Progenitor cell of endocrine pancreas (in vitro differentiated cells): ENCODE measurements at places on chromosomes 3 and 15.

- DNase-seq, result no peak
Observed at GRCh38 chr3:48232232-48232631, 8.7 kb upstream of the ZNF589 start.

DNA sequence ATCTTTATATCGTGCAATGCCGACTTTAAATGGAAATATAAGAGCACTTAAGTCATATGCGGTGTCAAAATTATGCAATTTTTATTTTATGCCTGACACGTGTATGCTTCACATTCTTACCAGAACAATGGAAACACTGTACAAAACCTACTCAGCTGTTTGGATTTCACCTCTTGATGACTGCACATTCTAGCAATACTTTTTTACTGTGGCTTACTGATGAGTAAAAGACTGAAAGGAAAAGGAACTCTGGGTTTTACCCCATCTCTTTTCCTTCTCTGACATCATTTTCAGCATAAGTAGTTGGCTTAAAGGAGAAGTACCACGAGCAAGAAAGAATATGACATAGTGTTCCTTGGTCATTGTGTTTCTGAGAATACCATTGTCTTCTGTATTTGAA is 142.8 kb downstream of the POLR2M start:
- no peak for DNase-seq

DNA sequence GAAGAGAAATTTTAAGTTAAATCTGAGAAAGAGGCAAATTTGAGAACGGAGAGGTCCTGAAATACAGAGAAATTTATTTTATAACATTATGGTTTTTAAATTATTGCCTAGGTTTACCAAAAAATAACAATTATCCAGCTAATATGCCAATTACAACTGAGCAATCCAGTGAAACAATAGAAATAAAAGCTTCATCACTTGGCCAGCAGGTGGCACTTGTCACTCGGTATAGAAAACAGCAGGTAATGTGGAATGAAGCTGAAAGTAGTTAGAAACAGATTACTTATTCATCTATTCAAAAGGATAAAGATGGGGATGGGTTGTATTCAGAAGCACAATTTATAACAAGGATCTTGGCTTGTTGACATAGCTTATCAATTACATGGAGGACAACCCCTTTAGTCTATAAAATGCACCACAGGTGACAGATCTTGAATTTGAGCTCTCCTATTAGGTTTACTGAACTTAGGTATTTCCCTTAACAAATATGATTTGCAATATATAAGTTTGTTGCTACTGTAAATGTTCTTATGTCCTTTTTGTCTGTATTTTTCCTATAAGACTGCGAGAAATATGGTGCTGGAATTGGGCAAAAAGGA is 70.1 kb upstream of the GUCA1C start:
- no peak for DNase-seq

DNA sequence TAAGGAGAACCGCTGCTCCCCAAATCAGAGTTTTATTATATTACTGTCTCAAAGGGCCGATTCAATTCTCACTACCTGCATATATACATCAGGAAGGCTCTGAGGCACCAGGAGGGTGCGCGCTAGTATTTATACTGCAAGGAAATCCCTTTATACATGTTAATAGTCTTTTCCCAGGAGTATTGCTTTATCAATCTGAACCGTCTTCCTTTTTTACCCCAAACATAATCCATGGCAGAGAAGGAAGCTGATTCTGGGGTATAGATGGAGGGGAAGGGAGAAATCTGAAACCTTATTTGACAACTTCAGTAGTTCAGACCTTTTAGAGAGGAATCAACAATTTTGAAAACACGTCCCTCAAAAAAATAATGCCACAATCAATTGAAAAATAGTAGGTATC is at the start of gene POU1F1:
POU1F1 (minus strand) TSS at position 101 of the 400 bp plus-strand sequence. CDS start 122 bp downstream, outside the sequence.
- DNase-seq, result no peak

GRCh38 chr3:42743204-42743995 is 29.7 kb downstream of the CCDC13 start:
- DNase-seq, result no peak

- no peak for DNase-seq
Observed at GRCh38 chr15:94286583-94286982, 55.2 kb downstream of the MCTP2 start.
